ENCODE measurements at places on chromosomes 5 and 9.

DNA sequence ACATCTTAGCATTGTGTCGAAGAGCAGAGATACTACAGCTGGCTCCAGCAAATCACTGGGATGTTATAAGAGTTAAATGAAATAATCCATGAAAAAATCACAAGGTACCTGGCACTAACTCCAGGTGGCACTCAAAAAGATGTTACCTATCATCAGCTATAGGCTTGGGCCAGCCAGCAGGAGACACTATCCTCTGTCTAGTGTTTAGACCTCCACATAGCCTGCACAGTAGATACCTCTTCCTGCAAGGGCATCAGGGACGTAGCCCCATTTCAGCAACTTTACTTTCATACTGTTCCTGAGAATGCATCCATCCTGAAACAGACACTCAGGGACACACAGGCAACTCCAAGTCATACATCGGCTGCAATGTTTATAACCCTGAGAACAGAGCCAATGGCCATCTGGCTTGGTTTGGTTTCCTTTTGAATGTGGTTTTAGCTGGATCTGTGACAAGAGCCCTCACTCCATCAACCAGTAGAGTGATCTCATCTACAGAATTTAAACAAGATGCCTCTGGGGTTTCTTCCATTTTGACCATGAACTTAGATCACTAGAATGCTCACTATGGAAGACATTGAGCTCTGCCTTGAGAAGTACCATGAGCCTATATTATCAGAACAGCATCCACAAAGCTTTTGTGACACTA lies 69.9 kb downstream of the TLE1 start:
- no peak for DNase-seq

DNA sequence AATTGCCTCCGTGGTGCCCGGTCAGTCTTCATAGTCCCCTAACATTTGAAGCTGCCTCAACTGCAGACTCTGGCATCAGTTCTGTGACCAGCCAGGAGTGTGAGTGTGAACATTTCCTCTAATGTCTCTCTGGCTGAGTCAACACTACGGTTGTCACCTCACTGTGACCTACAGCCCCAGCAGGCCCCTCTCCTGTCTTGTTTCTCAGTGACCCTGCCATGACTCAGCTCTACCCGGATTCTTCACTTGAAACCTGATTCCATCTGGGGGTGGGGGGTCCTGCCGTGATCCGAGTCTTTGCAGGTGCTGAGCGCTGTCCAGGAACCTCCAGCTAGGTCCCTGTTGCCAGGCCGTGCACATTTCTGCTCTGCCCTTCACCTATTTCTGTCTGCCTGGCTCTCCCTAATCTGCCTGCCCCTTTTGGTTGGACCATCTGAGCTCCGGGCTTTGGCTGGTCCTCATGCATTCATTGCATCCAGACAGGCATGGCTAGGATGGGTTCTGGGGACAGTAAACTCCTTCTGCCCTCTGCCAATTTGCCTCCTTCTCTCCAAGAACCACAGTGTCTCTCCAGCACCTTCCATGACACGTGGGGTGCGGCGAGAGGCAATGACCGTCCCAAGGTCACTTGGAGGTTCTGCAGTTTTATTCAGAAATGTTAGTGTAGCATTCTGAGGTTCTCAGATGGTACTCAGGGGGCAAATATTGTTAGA lies 24.2 kb downstream of the STC2 start:
- DNase-seq: no peak

DNA sequence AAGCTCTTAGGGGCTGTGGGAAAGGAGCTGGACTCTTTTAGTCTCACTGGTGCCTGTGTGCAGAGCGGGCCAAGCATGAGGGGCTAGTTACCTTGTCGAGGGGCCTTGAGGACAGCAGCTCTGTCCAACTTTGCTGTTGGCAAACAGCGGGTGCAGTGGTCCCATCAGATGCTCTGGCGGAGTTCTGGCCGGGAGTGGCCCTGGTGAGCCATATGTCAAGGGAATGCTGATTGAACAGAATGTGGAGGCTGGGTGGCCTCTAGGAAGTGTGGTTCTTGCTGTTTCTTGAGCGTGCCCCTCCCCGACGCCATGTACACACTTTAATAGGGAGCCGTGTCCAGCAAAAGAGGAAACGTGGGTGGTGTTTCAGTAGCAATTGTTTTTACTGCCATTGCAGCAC lies 3.6 kb upstream of the ADAMTS2 start:
- DNase-seq: no peak

- DNase-seq: no peak
These were observed 140.1 kb upstream of the FBXL17 start for GRCh38 chr5:108521841-108522506.

- no peak for DNase-seq
These were observed 39.9 kb downstream of the MOCS2 start for GRCh38 chr5:53069626-53070025.

DNA sequence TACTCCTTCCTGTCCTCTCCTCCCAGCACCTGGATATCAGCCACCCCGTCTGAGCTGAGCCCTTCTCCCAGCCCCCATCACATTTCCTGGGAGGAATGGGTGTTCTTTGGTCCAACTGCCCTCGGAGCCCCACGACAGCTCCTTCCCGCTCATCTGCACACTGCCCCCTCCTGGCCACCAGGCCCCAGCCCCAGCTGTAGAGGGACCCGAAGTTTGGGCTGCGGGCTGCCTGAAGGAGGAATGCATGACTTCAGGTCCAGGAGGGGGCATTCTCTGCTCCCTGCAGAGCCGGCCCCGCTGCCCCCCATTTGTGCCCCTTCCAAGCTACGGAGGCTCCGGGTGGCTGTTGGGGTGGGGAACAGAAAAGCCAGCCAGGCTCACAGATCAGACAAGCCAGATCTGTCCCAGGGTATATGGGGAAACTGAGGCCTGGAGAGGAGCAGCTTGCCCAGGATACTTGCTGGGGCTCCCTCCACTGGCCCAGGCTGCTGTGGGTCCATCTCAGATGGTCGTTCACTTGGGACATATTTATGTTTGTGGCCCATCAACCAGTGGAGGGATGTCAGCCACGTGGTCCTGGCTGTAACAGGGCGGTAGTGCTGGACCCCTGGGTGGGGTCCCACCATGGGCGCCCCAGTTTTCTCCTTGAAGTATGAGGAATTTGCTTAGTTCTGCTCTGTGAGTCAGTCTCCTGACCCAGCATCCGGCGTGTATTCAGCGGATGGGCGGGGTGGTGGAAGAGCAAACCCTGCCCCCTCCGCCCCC lies 33.1 kb downstream of the DAB2IP start:
- DNase-seq: no peak

DNA sequence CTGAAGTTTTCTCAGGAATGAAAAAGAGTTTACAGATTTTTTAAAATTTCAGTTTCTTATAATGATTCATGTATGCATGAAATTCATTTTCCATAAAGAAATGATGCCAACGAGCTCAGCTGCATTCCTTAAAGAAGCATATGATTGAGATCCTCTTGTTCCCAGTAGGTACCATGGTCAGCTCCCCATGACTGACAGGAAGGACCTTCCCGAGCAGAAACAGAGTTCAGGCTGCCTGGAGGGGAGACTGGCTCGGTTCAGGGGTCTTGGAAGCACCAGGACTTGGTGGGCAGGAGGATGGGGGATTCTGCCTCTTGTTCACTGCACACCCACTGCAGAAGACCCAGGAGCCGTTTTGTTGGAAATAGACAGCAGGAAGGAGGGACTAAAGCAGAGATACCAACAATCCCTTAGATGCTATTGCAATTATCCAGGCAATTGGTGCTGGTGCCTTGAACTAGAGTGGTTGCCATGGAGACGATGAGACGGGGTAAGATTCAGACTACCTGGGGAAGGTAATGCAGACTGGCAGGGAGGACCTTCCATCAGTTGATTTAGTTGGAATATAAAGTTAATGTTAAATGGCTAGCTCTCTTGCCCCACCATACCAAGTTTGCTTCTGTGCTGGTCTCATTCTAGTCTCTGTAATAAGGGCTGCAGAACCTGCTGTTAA lies 447.8 kb downstream of the MTRR start:
- no peak for DNase-seq

Data from stimulated activated CD4-positive, alpha-beta T cell treated with anti-CD3 and anti-CD28 coated beads, TNF-alpha, amount 100 ng/mL, for 1 hour (primary cell).